ENCODE measurements at places on chromosomes 11 and 22. TPM values are rescaled to one million over a fixed set of nuclear protein-coding genes. Genes with fewer than 3 reads are reported as not detected.

Gene MEI1
- total RNA-seq = 1.8 TPM

Gene ISX
- 36.4 TPM for total RNA-seq

Gene RAB36
- total RNA-seq = 2.3 TPM

- H3K27me3 ChIP-seq = no peaks in the 10 kb centered on the region
- H3K4me1 ChIP-seq = no peaks in the 10 kb centered on the region
- DNase-seq = no peak
- no peak overlapping the region for H3K27ac ChIP-seq
Measured at GRCh38 chr22:43235445-43236409, 48.8 kb upstream of the TTLL12 start.

Gene POU2AF2
- 2.2 TPM for total RNA-seq

DNA sequence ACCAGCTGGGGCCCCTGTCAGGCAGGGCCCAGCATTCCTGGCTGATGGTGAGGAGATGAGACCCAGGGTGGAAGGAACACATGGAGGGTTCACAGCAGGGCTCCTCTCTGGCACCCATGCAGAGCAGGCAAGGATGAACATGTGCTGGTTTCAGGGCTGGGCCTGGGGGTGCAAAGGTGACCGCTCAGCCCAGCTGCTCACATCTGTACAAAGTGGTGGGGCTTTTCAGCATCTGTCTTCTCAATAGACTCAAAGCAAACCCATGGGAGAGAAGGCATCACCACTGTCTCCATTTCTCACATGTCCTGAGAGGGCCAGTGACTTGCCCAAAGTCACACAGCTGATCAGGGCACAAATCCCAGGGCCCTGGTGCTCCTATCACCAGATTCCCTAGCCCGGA, 27.3 kb upstream of the TCF20 start:
- H3K27ac ChIP-seq = no peak overlapping the region
- H3K4me3 ChIP-seq = no peak overlapping the region
- H3K36me3 ChIP-seq = no peaks in the 10 kb centered on the region
- H3K4me1 ChIP-seq = peaks cover 21% of the 10 kb centered on the region

Gene MRGPRX4
- not detected for total RNA-seq

Gene C11orf87
- total RNA-seq = not detected

DNA sequence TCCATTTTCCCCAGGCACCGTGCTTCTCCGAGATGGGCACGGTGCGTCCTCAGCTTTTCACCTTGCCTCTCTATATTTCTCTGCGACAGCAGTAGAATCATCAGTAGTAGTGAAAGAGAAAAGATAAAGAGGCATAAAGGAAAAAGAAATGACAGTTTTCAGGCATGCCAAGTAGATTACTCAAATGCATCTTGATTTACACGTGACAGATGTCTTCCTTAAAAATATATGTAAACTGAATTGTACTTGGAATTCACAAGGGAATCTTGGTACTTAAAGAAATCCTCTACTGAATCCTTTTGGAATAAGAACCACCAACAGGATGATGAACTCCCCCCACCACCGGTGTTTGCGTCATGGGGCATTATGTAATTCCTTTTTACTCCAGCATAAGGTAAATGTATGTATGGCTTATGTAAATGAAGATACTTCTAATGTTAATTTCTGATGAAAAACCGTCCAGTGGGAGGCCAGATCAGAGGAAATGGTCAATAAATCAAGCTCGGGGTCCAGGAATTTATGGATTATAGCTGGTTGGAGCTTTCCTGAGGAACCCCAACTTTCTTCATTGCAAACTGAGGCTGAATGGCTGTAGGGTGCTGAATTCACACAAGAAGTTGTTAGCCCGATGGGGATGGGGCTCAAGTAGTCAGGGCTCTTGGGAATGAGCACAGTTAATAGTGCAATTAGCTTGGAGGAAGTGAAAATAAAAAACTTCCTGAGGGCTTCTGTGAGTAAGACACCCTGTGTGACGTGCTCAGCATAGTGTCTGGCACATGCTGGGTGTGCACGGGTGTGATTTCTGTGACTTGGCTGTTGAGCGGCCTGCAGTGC, 630.4 kb downstream of the OPCML start:
- H3K27me3 ChIP-seq = no peaks in the 10 kb centered on the region

DNA sequence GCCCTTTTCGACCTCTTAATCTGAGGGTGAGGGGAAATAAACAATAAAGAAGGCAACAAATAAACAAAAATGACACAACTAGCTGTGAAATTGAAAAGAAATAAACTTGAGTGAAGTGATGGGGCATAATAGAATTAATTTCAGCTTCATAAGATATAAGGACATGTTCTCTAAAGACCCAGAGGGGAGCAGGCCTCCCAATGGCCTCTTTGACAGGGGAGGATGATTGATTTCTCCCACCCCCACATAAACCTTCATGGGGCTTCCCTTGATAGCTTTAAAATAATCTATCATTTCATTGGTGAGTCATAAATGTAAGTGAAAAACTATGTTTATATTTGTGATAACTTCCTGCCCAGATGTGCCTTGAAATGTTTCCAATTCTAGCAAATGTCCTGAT, 226.3 kb upstream of the RAG2 start:
- no peaks in the 10 kb centered on the region for H3K4me1 ChIP-seq
- H3K36me3 ChIP-seq = no peaks in the 10 kb centered on the region
- H3K27ac ChIP-seq = no peak overlapping the region
- DNase-seq = no peak

DNA sequence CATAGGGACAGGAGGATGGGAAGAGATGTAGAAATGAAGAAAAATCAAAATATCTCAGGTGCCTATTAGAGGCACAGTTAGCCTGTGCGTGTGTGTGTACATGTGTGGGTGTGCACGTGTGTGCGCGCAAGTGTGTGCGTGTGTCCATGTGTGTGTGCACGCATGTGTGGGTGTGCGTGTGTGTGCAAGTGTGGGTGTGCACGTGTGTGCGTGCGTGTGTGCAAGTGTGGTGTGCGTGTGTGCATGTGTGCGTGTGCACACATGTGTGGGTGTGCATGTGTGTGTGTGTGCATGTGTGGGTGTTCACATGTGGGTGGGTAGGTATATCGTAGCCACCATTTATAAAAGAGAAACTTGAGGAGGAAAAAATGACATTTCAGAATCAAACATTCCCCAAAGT, 9.4 kb downstream of the CRYBB2 start:
- H3K27ac ChIP-seq = no peak overlapping the region
- DNase-seq = no peak
- no peak overlapping the region for H3K4me3 ChIP-seq
- no peaks in the 10 kb centered on the region for H3K36me3 ChIP-seq

Data from colonic mucosa (tissue), 4 donors.